ENCODE measurements at places on chromosomes 12 and 14.
A peak's percentile ranks its signal among the peaks of the same experiment; 100 is the strongest.

- H3K4me1 ChIP-seq: peaks cover 13% of the 10 kb centered on the region
- H3K27me3 ChIP-seq: no peaks in the 10 kb centered on the region
Measured at GRCh38 chr12:70551731-70552130, 85.5 kb downstream of the PTPRB start.

DNA sequence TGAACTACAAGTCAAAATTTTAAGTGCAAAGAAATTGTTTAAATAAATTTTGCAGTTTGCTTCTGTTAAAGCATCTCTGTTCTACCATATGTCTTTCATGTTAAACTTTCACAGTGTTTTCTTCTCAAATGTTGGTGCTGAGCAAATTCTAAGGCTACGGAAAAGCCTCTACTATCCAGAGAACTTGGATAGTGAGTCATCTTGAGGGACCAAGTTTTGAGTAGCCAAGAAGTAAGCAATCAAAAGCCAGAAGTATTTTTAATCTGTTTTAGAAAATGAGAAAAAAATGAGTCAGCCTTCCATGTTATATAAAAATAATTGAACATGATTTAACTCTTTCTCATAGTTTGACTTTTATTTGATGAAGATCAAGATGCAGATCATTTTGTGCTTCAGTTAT lies 3.3 kb downstream of the BRMS1L start:
- H3K27me3 ChIP-seq: no peaks in the 10 kb centered on the region
- no peak overlapping the region for H3K27ac ChIP-seq
- H3K36me3 ChIP-seq: peaks cover 37% of the 10 kb centered on the region

- no peak overlapping the region for H3K4me3 ChIP-seq
- no peak for DNase-seq
- H3K27me3 ChIP-seq: no peaks in the 10 kb centered on the region
Measured at GRCh38 chr14:35340616-35341453, 48.7 kb downstream of the PSMA6 start.

DNA sequence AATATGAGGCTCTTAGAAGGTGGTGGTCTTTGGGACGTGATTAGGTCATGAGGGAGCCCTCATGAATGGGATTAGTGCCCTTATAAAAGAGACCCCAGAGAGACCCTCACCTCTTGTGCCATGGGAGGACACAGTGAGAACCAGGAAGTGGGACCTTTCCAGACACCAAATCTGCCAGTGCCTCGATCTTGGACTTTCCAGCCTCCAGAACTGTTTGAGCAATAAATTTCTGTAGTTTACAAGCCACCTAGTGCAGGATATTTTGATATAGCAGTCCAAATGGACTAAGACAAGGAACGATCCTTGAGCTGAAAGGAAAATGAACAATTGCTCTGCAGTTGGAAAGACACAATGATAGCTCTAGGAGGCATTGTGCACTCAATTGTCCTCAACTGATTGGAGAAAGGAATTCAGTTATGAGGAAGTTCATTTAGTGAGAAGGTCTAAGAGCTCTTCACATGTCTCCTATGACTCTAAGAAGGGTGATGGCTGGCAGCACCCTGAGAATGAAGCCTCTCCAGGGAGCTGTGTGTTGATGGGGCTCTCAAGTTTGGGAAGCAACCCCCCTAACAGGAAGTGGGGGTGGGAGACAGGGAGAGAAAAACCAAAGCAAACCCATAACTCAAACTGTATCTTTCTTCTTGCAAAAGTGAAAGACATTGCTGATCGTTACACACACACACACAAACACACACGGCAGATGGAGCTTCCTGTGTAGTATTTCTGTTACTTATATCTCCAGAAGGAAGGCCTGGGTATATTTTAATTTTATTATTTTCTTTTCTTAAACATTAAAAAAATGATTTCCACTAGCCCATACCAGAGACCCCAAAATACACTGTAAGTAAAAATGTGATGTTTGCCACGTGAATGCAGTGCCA lies 21.0 kb downstream of the CHST11 start:
- H3K36me3 ChIP-seq: no peaks in the 10 kb centered on the region
- H3K27ac ChIP-seq: no peak overlapping the region
- no peaks in the 10 kb centered on the region for H3K27me3 ChIP-seq
- no peak for DNase-seq
- H3K4me1 ChIP-seq: peaks cover 15% of the 10 kb centered on the region
- no peak overlapping the region for H3K4me3 ChIP-seq

GRCh38 chr12:40336573-40337199 lies 111.9 kb downstream of the LRRK2 start:
- DNase-seq: peak; percentile 63
- H3K36me3 ChIP-seq: no peaks in the 10 kb centered on the region
- H3K27me3 ChIP-seq: no peaks in the 10 kb centered on the region

GRCh38 chr14:82694820-82695219 lies 1161.2 kb upstream of the SEL1L start:
- no peaks in the 10 kb centered on the region for H3K36me3 ChIP-seq
- H3K27ac ChIP-seq: no peak overlapping the region
- H3K4me1 ChIP-seq: no peaks in the 10 kb centered on the region
- DNase-seq: no peak
- no peaks in the 10 kb centered on the region for H3K27me3 ChIP-seq

- H3K4me3 ChIP-seq: no peak overlapping the region
- H3K27ac ChIP-seq: no peak overlapping the region
- H3K36me3 ChIP-seq: peaks cover 48% of the 10 kb centered on the region
- no peaks in the 10 kb centered on the region for H3K27me3 ChIP-seq
Measured at GRCh38 chr12:42360747-42361403, 34.9 kb downstream of the PPHLN1 start.

- no peak overlapping the region for H3K27ac ChIP-seq
- H3K36me3 ChIP-seq: peaks cover 3% of the 10 kb centered on the region
- no peak overlapping the region for H3K4me3 ChIP-seq
- peaks cover 46% of the 10 kb centered on the region for H3K4me1 ChIP-seq
Measured at GRCh38 chr12:130813949-130814348, 25.1 kb downstream of the STX2 start.

GRCh38 chr14:84894254-84894653 lies 635.7 kb upstream of the FLRT2 start:
- no peak for DNase-seq
- no peak overlapping the region for H3K27ac ChIP-seq
- no peaks in the 10 kb centered on the region for H3K4me1 ChIP-seq
- H3K4me3 ChIP-seq: no peak overlapping the region

DNA sequence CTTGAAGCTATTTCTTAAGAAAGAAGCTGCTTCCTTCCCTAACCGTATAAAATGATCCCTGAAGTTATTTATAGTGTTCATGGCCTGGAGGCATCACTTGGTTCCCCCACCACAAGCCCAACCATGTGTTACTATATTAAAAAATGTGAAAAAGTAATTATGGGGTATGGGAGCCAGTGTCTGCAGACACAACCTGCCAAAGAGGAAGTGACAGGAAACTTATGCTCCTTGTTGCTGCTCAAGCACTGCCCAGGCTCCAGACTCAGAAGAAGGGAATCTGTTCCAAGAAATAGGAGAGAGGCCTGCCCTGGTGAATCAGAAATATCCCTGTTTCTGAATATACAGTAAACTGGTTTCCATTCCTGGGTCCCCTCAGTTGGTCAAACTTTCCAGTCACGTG lies 217.2 kb upstream of the BMP4 start:
- no peak for DNase-seq
- no peaks in the 10 kb centered on the region for H3K27me3 ChIP-seq
- H3K4me1 ChIP-seq: no peaks in the 10 kb centered on the region

- H3K36me3 ChIP-seq: no peaks in the 10 kb centered on the region
- no peaks in the 10 kb centered on the region for H3K4me1 ChIP-seq
- no peak overlapping the region for H3K27ac ChIP-seq
- DNase-seq: no peak
- peaks cover 3% of the 10 kb centered on the region for H3K27me3 ChIP-seq
- no peak overlapping the region for H3K4me3 ChIP-seq
Measured at GRCh38 chr14:93525696-93526451, 95.1 kb downstream of the UNC79 start.

GRCh38 chr12:48686615-48687334 lies 4.7 kb upstream of the KANSL2 start:
- no peak for DNase-seq
- H3K4me1 ChIP-seq: peaks cover 7% of the 10 kb centered on the region
